Muscle of leg (tissue), 16 donors: ENCODE measurements at places on chromosomes 12 and 14. TPM values are rescaled to one million over a fixed set of nuclear protein-coding genes. Genes with fewer than 3 reads are reported as not detected.
A peak's percentile ranks its signal among the peaks of the same experiment; 100 is the strongest.

DNA sequence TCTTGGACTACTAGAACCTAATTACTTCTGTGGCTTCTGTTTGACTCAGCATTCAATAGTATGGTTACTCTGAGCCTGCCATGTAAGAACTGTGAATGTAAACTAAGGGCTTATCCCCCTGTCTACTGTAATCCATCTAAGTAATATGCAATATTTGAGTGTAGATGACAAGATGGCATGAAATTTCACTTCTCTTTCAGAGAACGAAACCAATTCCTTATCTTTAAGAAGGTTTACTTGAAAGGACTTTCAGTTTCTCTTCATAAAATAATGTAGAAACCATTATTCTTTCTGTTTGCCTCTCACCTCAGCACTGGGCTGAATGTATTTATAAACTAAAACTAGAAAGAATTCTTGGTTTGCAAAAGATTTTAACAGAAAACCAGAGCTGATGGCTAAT is 60.4 kb upstream of the ARID2 start:
- no peak for DNase-seq

The TMEM30B gene
- 4.2 TPM for polyA plus RNA-seq

- DNase-seq: peak; percentile 75
These were observed 36.6 kb upstream of the PIK3C2G start for GRCh38 chr12:18224745-18225144.

DNA sequence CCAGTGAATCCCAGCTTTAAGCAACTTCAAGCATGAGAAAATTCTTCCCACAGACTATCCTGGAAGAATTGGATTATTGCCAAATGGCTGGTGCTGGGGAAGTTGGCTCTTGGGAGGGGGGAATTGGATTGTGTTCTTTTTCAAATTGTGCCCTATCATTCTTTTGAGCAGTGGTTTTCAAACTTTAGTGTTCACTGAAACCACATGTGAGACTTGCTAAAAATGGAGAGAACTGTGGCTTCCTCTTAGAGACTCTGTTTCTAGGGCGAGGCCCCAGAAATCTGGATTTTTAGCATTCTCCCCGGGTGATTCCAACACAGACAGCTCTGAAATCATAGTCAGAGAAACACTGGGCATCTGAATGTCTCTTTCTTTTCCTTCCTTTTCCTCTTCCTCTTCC is 14.3 kb upstream of the OTUB2 start:
- no peak for DNase-seq

GRCh38 chr12:121017966-121018491 is 1.7 kb upstream of the C12orf43 start:
- no peak for DNase-seq

The KRT75 gene
- polyA plus RNA-seq: not detected

DNA sequence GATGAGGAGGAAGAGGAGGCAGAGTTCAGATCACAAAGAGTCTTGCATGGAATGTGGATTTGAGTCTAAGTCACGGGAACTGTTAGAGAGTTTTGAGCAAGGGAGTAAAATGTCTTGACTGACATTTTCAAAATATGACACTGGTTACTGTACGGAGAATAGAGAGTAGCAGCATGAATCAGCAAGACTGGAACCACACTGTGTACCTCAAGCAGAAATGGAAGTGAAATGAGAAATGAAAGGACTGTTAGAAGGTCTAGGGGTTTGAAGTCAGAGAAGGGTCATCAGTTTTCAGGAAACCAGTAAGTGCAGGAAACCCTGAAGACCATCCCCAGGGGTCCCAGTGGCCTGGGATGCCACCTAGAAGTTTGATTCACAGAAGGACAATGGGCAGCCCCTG is 236.3 kb downstream of the GALC start:
- no peak for DNase-seq

GRCh38 chr12:9331218-9331626 is 123.0 kb upstream of the PZP start:
- DNase-seq: peak; percentile 60

The SLC10A1 gene
- not detected for polyA plus RNA-seq

DNA sequence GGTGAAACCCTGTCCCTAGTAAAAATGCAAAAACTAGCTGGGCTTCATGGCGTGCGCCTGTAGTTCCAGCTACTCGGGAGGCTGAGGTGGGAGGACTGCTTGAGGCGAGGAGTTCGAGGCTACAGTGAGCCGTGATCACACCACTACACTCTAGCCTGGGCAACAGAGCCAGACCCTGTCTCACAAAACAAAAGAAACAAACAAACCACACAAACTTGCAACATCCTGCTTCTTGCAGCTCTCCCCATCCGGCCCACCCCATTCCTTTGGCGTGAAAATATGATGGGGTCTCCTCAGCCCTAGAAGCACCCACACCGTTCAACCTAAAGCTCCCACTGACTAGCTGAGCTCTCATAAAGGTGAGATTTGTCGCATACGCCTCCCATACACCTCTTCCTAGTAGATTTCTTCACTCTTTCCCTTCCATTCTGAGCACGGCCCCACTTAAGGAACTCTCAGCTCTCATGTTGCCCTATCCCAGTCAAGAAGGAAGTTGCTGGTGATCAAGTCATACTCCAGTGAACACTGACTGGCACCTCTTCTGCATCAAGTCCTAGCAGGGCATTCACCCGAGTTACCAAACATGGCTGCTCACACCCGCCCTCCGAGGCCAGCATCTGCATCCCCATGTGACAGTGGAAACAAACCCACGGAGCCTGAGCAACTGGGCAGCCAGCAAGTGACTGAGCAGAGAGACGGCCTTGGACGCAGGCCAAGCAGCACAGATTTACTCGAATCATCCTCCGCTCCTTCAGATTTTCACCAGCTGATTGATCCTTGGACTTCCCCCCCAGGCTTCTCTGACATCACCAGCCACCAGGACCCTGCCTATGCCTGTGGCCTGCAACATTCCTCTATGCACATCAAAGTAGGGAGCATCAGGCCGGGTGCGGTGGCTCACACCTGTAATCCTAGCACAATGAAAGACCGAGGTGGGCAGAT is 18.9 kb upstream of the CD27 start:
- no peak for DNase-seq
